Substantia nigra (tissue), 51 donors: ENCODE measurements at places on chromosomes 3 and 15.

DNA sequence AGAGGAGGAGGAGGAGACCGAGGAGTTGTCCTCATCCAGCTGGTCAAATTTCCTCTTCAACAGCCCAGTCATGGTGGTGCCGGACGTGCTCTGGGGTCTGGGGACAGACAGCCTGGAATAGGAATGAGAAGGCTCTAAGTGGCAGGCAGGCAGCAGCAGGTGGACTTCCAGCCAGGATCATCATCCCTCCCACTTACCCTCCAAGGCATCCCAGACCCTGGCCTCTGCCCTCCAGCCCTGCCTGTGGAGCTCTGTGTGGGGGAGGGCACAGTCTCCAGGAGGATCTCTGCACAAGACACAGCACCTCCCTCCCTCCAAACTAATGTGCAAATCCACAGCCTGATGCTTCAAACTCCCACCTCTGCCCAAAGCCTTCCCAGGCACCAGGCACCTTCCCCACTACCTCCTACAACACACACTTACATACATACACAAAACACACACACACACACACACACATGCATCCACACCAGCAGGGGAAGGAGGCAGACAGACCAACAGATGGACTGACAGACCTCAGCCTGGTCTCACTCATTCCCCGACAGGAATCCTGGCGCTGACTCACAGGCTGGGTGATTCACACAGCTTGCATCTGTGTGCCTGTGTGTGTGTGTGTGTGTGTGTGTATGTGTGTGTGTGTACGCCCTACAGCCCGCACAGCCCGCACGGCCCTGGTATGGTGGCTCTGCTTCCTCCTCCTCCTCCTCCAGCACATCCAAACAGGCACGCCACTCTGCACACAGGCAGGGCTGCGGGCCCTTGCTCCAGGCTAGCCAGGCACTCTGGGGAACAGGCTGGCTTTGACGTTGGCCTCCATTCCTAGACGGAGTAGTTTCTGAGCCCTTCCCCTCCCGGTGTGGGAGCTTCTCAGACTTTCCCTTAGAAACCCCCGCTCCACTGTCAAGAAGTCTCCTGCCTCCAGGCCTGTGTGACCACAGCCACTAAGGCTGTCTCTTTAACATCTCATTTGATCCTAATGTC is 6.5 kb downstream of the CSRNP1 start:
- no peak for DNase-seq

DNA sequence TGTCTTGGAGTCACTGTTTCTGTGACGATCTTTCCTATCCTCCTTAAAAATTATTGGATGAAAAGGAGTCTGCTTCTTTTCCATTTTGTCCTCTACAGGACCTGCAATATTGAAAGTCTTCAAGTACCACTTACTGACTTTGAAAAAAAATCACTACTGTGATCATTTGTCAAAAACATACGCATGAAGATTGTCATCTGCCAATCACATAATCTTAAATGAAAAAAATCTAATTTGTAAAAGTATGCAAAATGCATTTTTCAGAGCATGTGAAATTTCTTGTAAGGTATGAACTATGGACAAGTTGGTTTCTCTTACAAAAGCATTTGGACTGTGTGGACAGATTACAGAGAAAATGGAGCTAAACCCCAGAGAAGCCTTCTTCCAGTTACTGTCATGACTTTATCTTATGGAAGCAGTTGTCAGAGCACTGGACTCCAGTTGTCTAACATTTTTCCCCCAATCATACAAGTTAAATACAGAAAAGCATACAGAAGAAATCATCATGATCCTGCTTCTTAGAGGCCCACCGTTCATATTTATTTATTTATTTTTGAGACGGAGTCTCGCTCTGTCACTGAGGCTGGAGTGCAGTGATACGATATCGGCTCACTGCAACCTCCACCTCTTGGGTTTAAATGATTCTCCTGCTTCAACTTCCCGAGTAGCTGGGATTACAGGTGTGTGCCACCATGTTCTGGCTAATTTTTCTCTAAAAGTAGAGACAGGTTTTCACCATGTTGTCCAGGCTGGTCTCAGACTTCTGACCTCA is 3.4 kb upstream of the PXK start:
- DNase-seq = no peak

DNA sequence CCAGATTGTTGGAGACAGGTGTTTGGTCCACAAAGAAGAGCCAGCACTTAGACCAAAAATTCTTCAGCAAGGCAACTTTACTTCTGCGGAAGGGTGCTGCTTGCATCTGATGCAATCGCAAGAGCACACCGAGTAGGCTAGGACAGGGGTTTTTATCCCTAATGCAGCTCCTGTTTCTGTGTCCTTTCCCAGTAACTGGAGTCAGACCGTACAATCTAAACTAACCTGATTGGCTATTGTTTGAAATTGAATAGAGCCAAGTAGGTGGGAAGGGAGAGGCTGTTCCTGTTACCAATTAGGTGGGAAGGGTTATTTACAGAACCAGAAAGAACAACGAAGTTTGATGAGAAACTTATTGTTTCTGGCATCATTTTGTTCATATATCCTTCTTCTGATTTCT is 77.6 kb downstream of the CHCHD4 start:
- DNase-seq = no peak

DNA sequence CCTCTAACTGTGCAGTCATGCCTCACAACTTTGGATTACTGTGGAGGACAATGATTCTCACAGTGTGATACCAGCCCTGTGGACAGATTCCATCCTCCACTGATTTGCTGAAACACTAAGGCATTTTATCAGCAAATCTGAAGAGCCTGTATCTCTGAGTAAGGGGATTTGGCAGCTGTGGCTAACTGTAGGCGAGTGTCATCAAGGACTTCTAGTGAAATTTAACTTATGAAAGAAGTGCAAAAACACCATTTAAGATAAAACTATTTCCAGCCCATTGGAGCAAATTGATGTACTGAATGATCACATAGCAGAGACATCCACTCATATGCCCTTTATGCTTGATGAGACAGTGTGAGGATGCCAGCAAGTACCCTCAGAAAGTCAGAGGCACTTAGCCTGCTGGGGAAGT is 13.9 kb upstream of the TMPRSS7 start:
- DNase-seq = no peak
